ENCODE measurements at places on chromosomes 3 and 15.

DNA sequence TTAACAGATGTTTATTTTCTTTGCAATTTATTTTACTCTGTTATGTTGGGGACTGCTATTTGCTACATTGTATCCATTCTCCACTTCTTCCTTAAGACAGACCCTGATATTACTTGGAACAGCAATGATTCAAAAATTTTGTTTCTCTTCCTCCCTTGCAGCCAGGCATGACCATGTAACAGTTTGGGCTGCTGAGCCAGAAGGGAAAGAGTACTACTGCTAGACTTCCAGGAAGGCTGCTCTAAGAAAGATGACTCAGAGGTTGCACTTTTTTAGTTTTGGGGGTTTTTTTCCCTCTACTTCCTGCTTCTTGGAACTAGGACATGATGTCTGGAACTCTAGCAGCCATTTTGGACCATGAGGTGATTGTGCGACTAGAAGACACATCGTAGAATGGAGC lies 10.3 kb downstream of the PRR20G start:
- no peak for DNase-seq

DNA sequence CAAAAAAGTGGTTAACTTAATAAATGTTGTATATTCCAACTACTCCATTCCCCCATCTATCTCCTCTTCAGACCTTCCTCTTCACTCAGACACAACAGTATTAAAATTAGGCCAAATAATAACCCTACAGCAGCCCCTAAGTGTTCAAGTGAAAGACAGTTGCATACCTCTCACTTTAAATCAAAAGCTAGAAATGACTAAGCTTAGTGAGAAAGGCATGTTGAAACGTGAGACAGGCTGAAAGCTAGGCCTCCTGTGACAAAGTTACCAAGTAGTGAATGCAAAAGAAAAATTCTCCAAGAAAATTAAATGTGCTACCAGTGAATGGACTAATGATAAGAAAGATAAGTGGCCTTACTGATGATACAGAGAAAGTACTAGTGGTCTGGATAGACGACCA lies 71.7 kb downstream of the ANKRD28 start:
- DNase-seq = no peak

DNA sequence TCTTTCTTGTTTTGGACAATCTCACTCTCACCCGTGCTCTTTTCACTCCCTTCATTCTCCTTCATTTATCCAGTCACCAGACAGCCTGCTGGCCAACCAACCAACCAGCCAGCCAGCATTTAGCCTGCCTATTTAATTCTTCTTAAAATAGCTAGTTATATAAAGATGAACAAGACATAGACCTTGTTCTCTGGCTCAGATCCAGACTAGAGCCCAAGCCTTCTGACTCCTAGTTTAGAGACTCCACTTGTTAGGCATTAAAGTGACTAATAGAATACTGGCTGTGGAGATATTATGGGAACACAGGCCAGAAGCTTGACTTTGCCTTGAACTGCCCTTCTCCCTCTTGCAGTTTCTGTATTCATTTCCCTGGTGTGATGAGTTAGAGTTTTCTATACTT lies 215.3 kb upstream of the THRB start:
- no peak for DNase-seq

DNA sequence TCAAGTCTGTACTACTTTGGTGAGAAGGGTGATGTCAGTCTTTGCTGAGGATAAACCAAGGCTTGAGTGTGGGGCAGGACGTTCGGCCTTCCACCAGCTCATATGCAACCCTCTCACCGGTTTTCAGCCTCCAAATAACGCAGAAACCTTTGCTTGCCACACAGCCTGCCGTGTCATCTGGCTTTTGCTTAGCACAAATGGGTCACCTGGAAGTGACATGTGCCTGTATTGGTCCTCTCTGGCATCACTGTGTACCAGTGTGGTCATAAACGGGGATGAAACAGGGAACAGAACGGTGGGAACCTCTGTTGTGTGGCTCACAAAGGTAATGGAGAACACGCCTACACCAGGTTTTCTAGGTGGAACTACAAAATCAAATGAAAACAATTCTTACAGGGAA lies 7.1 kb downstream of the POMGNT2 start:
- DNase-seq = no peak

DNA sequence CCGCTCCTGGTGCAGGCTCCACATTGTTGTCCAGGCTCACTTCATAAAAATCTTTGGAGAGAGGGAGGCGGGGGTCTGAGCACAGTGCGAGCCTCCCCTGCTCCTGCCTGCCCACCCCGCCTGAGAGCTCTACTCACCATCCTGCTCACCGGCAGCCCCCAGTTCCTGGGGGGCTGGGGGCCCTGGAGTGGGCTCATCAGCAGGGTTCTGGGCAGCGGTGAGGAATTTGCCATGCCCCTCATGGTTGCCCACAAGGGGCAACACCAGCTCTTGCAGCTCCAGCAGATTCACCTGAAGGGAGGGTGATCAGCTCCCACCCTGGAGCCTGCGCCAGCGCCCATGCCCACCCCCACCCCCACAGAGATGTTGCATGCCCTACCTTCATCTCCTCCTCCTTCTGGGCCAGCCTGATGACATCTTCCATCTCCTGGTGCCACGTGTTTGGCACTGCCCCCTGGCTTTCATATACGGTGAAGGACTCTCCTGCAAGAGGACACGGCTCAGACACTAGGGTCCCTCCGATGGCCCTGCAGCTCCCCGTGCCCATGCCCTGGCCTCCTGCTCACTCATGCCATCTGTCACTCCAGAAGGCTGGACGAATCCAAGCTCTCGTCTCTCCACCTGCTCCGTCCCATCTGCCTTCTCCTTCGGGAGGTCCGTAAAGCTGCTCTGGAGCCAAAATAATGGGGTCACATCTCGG lies 162.1 kb downstream of the TBC1D2B start:
- DNase-seq = no peak

- no peak for DNase-seq
Observed at GRCh38 chr15:25707656-25708365, 155.3 kb downstream of the ATP10A start.

DNA sequence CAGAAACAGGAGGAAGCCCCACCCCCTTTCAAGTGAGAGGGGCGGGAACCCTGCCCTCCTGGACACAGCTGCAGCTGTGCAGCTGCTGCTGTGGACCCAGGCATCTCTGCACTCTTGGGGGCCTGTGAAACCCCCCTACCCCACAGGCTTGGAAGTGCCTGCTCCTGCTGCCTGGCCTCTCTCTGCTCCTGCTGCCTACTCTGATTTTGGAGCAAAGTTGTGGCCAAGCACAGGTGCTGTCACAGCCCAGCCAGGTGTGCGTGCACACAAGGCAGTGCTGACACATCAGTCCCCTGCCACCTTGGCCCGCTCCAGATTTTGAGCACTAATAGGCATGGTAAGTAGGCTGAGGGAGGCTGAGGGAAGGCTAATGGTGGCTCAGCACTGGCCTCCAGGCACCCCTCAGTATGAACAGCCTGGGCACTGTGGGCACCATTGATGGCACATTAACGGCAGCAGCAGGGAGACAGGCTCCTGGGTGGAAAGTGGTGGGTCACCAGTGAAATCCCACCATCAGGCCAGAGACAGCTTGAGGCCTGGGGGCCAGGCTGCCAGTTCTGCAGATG lies 890.9 kb downstream of the GBE1 start:
- DNase-seq = no peak

GRCh38 chr15:83999396-84000135 lies 236.0 kb upstream of the GOLGA6L4 start:
- no peak for DNase-seq

- DNase-seq = no peak
Observed at GRCh38 chr15:61250613-61251012, 21.5 kb upstream of the RORA start.

DNA sequence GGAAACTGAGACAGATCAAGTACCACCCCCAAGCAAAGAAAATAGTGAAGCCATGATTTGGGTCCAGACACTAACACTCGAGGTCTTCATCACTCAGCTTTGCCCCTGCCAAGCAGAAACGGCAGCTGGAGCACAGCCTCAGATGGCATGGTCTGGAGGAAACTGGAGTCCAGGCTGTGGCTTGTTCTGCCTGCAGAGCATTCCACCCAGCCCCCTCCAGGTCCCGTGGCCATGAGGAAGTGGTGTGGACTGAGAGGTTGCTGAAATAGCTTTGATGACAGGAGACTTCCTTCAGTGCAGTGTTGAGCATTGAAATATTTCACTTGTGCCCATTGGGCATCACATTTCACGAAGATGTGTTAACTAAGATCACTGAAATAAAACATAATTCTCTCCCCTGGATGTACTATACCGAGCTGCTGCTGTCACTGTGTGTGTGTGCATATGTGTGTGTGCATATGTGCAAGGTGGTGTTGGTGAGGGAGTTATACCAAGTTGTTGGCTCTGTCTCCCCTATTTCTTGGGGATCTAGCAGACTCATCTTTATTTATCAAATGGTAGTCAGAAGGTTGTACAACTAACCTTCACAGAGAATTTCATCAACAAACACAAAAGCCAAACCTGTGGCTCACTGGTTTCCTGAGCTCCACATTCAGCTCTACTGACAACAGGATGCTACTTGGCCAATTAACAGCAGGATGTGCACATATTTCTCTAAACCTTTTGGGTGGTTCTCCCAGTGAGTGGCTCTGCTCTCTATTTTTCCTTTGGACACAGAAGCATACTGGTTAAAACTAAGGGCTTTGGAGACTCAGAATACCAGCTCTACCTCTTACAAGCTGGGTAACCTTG lies 660.1 kb upstream of the CFAP20DC start:
- DNase-seq = no peak

DNA sequence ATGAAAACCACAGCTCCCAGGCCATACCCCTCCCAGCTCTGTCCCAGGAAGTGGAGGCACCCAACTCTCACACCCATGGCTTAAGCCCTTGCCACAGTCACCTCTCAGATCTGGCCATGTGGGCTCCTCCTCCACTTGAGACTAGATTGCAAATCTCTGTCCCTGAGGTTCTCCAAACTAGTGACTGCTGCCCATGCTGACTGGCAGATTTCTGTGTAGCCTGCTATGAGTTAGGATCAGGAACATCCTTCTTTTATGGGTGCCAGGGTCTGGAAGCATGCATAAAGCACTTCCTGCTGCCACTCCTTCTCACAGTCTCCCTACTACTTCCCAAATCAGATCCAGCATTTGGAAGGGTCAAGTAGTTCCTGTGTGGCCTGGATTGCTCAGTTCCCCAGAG lies 59.6 kb upstream of the GOLIM4 start:
- DNase-seq = no peak

GRCh38 chr15:77988347-77989295 lies 88.9 kb downstream of the TBC1D2B start:
- no peak for DNase-seq

DNA sequence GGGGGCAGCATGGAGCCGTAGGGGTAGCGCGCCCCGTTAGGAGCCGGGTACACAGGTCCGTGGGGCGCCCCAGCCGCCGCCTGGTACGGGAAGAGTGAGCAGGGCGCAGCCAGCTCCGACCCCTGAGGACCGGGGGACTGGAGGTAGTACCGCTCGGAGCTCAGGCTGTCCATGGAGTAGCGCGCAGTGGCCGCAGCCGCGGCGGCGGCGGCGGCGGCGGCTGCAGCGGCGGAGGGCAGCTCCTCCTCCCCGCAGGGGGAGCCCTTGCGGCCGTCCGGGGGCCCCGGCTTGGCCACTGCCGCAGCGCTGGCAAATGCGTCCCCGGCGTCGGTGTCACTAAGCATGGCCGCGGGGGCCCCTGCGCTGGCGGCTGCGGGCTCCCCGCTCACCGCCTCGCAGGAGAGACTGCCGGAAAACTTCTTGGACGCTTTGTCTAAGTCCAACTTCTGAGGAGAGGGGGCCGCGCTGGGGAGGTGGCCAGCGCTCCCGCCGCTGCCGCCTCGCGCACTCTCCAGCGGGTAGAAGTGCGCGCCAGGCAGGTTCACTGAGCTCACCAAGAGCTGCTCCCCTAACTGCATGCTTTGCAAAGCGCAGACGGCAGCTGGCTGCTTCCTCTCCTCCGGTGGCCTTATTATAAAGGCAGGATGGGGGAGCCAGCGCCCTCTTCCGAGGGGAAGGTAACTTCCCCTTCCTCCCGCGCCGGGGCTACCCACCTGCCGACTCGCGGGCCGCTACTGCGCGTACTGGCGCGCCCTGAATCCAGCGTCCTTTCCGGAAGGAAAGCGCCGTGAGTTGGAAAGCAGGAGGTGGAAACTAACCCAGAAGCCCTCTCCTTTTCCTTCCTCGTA lies at the start of gene EOMES:
Gene EOMES (minus strand): TSS at position 607 of the 848 bp plus-strand sequence. CDS start 29 bp downstream, at position 578.
- no peak for DNase-seq

DNA sequence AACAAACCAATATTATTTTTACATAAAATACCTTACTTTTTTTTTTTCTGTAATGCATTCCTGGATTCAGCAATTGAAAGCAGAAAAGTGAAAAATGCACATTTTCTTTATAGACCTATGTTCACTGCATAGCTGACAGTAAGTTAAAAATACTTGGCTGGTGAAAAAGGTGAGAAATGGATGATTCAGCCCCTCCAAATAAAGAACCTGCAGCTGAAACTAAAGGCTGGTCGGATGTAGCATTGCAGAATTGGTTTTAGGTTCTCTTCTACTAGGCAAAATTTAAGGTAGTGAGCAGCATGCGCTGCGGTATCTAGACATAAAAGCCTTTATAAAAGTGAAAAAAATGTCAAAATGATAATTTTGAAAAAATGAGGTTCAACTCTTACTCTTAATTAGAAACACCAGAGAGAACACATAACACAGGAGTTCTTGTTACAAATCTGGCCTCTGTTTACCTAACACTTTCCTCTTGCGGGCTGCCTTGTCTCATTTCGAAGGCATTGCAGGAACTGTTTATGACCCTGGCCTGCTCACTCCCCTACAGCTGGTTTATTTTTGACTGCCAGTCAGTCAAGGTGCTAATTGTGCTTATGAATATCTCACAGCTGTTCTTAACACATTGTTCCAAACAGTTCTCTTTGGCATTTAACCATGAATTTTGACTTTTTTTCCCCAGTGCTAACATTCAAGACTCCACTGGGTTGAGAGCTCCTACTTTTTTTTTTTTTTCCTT lies 455.4 kb upstream of the TBL1XR1 start:
- DNase-seq = no peak

DNA sequence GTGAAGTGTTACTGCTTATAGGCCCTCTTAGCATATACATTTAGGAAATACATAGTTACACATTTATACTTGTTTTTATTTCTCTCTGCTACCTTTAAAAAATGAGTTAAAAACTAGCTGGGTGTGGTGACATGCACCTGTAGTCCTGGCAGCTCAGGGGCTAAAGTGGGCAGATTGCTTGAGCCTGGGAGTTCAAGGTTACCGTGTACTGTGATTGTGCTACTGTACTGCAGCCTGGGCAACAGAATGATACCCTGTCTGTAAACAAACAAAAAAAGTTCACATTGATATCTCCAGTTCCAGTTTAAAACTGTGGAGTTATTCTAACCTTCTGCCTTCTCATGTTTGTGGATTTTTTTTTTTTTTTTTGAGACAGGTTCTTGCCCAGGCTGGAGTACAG lies 12.1 kb downstream of the PDCD6IP start:
- DNase-seq = no peak

DNA sequence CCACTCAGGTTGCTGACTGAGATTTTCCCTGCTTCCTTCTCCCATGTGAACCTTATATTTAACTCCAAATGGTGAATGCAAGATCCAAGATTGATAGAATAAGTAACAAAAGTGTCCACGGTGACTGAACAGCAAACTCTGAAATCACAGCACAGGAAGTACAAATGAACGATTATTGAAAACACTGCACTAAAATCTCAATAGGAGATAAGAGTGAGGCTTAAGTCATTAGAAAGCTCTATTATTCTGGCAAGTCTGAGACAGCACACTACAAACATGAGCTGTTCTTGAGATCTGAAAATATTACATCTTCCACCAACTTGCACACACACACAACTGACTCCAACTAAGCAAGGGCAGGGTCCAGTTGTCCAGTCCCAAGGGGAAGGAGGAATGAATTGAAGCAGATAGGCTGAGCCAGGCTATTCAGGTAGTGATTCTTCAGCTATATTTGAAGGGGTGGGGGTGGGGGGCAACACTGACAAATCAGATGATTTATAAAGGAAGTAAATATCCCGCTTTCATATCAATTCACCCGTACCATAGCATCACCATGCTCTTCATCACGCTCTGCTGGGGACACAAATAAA lies 2.9 kb downstream of the ZNF385D start:
- DNase-seq = no peak
